ENCODE measurements at places on chromosomes 12 and 14. TPM values are rescaled to one million over a fixed set of nuclear protein-coding genes. Genes with fewer than 3 reads are reported as not detected.

The SAMD4A gene
- total RNA-seq: 16.3 TPM

GRCh38 chr14:37585971-37586796, 8.9 kb downstream of the FOXA1 start:
- no peak for DNase-seq

The RPL10L gene
- not detected for total RNA-seq

GRCh38 chr12:108630481-108631207, 3.0 kb downstream of the SELPLG start:
- peak; percentile 68 for DNase-seq

The P2RX2 gene
- total RNA-seq: not detected

The TM7SF3 gene
- total RNA-seq: 144 TPM

The ADAM21 gene
- 0.87 TPM for total RNA-seq

DNA sequence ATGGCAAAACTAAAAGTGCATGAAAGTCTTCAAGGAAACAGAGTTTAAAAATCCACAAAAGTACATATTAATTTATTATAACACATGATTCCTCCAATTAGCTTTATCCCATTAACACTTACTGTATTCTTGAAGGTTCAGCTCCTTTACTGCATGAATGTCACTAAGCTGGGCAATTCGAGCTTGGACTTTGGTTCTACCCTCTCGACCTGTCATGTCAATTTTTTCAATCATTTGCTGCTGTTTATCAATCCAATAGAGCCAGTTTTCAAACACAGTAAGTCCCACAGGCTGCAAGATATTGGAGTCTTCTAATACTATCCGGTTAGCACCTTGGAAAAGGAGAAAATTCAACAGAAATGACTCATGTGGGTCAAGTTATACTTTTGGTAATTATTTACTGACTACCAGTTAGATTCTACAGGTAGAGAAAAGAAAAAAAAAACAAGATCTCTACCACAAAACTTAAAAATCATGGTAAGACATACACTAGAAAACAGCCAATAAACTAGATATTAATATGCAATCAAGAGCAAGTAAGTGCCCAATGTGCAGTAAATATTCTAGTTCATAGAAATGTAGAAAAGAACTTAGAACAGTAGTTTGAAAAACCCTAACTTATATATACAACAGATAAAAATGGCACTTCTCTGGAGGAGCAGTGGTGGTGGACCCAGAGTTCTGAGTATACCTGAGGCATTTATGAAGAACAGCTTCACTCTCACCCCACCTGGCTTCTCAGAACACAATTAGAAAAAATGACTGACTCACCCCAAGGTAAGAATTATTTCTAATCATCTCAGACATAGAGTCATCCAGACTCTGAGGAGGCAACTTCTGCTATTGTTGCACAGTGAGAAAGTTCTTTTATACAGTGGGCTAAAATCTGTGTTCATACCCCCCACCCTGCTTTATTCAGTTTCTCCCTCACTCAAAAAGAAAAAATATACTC, 67.7 kb downstream of the BCL2L14 start:
- no peak for DNase-seq

DNA sequence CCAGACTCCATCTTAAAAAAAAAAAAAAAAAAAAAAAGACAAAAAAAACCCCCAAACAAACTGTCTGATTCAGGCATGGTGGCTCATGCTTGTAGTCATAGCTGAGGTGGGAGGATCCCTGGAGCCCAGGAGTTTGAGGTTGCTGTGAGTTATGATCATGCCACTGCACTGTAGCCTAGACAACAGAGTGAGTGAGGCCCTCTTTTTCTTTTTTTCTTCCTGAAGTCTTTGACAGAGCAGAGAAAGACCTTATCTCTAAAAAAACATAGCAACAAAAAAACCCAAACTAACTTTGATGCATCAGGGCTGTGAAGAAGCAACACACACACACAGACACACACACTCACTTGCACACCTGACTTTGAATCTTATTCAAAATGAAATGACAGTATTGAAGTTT, 7.7 kb upstream of the AMN1 start:
- DNase-seq: peak; percentile 93

The SLCO1A2 gene
- total RNA-seq: not detected

The GLIPR1L1 gene
- not detected for total RNA-seq

DNA sequence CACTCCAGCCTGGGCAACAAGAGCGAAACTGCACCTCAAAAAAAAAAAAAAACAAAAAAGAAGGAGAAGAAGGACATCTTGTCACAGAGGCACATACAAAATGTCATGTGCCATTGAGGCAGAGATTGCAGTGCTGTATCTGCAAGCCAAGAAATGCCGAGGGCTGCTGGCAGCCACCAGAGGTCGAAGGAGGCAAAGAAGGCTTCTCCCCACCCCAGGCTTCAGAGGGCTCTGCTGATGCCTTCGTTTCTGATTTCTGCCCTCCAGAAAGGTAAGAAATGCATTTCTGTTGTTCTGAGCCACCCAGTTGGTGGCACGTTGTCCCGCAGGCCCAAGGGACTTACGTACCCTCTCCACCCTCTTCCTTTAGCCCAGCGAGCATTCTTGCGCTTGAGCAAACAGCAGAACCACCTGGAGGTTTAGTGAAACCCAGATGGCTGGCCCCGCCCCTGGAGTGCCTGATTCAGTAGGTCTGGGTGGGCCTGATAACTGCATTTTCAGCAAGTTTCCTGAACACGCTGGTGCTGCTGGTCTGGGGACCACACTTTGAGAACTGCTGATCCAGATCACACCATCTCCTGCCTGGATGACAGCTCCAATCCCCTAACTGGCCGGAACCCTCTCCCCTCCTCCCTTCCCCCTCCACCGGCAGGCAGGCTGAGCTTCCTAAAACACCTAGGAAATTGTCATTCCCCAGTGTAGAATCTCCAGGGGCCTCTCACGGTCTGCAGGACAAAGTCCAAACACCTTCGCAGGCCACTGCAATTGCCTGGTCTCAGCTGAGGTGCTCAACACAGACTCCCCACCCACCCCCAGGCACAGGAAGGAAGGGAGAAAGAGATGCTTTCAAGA, 21.1 kb upstream of the SCARB1 start:
- DNase-seq: no peak

The RIMKLB gene
- 20.3 TPM for total RNA-seq

The CELA1 gene
- not detected for total RNA-seq

DNA sequence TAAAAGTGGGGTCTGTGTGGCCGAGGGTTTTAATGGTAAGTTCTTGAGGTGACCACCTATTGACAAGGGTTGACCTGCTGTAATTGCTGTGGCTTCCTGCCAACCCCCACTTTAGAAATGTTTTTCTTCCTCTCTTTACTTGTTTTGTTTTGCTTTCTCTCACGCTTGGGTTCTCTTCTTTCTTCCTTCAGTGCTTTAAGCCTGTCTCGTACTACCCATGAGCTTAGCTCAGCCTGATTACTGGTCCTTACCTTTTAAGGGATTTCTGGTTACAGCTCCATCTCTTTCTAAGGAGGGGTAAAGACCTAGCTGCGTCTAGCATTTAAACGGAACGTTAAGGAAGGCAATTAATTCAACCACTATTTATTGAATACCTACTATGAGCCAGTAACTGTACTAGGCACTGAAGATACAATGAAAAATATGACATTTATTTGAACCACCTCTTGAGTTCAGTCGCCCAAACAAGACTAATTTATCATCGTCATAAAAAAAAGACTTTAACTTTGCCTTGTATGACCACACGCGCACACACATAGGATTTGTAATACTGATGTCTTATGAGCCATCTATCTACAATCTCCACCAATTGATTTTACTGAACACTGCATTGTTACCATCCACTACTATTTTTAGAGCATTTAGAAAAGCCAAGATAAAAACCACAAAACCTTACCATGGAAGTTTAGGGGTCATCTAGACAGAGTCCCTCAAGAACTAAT, 888 bp upstream of the PPP1R12A start:
- no peak for DNase-seq

DNA sequence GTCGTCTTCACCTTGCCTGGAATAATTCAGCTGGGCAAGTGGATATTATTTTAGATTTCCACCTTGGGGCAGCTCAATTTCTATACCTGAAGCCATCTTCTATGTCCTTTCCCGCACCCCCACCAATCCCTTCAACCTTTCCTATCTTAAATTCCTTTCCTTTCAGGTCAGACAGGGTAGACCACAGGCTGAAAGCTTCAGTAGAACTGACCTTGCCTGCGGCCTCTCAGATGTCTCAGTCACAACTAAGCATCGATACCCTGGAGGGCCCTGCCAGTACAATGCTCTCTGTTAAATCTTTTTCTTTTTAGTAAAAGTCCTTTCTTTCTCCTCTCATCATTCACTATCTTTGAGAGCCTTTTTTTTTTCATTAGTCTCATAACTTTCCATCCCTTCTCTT, 38.9 kb downstream of the SLC2A14 start:
- no peak for DNase-seq

- no peak for DNase-seq
These were observed 4.4 kb upstream of the ZBTB39 start for GRCh38 chr12:57010627-57011247.

The FBLN5 gene
- total RNA-seq: 0.67 TPM

The PAH gene
- total RNA-seq: not detected

The STAB2 gene
- not detected for total RNA-seq

- DNase-seq: no peak
These were observed 9.8 kb downstream of the GALNT4 start for GRCh38 chr12:89514751-89515150.

- peak; percentile 23 for DNase-seq
These were observed 292.3 kb downstream of the DAD1 start for GRCh38 chr14:22296722-22297121.

The CCDC184 gene
- total RNA-seq: 0.40 TPM

Data from HT1080 (cell line).